ENCODE measurements at places on chromosomes 16 and 17.

GRCh38 chr17:60695960-60696359 is 18.3 kb downstream of the BCAS3 start:
- DNase-seq: no peak

DNA sequence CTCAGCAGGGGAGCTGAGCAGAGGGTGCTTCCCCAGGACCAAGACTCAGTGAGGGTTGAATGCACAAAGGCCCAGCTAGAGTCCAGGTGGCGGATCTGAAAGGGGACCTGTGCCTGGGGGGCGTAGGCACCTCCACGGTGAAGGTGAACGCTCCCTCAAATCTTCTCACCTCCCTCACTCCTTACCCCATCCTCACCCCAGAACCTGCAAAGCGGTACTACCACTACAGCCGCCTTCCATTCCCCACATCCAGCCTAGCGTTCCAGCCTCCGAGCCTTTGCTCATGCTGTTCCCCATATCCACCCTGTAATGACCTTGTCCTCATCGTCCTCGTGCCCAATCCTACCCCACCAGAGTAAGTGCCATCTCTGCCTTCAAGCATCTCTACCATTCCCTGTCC is 30.6 kb downstream of the TRPV3 start:
- DNase-seq: no peak

- no peak for DNase-seq
These were observed 68.5 kb upstream of the AMZ2 start for GRCh38 chr17:68179236-68179925.

DNA sequence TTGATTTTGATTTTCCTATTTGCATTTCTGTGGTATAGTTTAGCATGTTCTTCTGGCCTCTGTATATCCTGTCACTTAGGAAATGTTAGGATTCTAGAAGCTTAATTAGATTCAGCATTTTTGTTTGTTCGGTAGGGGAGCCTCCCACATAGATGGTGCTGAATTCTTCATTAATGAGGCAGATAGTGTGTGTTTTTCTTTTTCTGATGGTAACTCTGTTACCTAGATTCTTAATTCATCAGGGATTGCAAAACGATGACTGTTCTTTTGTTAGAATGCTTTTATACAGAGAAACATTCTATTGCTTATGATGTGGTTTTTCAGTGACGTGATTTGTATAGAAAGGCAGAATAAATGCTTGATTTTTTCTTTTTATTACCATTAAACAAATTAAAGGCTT is 19.0 kb downstream of the BANP start:
- DNase-seq: no peak

DNA sequence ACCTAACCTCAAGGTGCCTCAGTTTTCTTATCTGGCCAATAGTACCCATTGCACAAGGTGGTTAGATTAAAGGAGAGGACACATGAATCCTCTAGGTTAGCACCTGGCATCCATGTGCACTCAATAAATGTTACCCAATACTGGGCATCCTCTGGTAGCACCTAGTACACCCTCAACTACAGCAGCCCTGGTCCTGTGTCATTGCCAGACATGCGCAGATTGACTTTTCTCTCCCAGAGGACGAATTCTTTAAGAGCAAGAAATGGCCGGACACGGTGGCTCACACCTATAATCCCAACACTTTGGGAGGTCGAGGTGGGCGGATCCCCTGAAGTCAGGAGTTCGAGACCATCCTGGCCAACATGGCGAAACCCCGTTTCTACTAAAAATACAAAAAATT is 7.3 kb downstream of the DUSP3 start:
- DNase-seq: no peak

- no peak for DNase-seq
These were observed 151.2 kb upstream of the TBX2 start for GRCh38 chr17:61248399-61248798.

GRCh38 chr17:36613155-36613554 is 11.8 kb downstream of the MRM1 start:
- no peak for DNase-seq

GRCh38 chr17:2905696-2906501 is 109.7 kb downstream of the RAP1GAP2 start:
- DNase-seq: no peak

GRCh38 chr16:15708096-15708495 is 58.1 kb downstream of the NDE1 start:
- no peak for DNase-seq

DNA sequence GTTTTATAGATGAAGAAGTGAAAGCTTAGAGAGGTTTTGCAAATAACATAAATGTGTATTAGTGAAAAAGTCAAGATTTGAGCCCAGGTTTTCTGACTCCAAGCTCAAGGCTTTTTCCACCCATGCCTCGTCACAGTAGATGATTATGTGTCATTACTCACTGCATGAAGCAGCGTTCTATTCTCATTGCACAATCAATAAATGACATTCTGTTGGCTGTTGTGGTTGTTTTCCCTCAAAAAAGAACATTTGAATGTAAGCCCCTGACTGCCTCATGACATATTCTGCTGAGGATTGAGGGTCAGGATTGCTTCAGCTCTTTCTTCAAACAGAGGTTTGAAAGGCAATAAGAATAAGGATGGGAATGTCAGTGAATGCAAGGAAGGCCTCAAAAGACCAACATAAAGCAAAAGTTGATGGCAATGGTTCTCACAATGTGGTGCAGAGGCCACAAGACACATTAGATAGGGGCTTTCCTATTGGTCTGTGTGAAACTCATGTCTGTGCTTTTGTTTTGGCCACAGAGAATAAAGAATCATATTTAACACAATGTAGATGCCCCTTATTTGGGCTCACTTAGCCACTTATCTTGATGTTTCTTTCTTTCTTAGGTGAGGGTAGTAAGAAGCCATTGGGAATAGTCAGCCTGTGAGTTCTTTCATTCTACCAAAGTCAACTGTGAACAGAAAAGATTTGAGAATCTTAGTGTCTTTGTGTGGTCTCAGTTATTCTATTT is 5.4 kb upstream of the MMD start:
- DNase-seq: peak; percentile 74

DNA sequence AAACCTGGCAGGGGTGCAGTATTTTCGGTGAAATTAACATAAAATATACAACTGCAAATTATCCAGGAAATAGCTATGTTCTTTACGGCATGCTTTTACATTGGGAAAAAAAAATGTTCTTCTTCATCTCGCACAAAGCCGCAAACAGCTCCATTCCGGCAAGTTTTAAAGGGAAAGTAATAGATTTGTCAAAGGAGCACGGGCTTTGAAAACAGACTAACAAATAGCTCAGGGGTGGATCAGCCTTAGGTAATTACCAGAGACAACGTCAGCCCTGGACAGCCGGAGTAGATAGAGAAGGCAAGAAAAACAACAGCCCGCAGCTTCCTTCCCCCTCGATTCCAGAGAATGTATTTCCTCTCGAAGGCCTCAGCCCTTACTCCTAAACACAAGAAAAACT is 222.5 kb downstream of the C16orf78 start:
- peak; percentile 34 for DNase-seq

DNA sequence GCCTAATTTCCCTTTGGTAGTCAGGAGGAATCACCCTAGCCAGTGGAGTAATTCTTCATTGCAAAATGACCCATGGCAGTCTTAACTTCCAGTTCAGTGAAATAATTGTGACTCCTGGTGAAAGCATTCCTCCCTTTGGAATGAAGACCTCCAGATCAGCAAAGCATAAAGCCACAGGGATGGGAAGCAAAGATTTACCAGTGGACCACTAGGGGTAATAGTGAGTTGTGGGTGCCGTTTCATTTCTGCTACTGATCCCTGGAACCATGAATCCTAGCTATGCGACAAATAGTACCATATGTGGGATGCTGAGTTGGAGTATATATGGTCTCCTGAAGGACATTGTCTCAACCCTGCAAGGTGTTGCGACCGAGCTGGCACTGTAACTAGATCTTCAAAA is 13.7 kb downstream of the DYNLL2 start:
- no peak for DNase-seq

DNA sequence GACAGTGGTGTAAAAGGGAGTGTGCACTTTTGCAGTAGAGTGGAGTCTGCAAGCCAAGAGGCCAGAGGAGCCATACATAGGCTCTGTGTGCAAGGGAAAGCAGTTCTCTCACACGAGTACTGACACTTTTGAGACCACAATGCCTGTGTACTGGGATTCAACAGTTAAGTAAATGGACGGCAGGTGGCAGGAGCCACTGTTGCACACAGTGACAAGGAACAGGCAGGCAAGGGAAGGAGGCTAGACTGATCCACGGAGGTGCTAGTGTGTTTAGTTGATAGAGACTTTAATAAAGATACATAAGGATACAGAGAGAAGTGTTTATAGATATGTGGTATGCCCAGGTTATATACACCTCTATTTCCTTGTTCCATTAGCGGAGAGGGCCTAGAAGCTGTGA is 67.0 kb downstream of the MPRIP start:
- DNase-seq: no peak

DNA sequence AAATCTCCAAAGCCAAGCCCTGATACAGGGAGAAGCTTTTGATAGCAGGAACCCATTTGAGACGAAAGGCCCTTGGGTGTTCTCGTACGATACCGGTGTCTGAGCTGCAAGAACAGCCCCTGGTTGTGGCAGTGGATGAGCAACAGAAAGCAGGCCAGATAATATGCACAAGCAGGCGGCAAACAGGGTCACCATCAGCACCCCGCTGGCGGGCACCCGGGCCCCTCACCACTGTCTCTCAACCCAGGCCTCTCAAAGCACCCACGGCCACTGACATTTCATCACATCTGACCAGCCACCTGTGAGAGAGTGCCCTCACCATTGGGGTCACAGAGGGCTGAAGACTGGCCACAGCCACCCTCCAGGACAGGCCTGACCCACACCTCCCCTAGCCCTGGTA is 230.4 kb downstream of the C16orf78 start:
- DNase-seq: no peak

All from GM12865 (cell line).